AG08395 (cell line): ENCODE measurements at places on chromosomes 4 and X.

DNA sequence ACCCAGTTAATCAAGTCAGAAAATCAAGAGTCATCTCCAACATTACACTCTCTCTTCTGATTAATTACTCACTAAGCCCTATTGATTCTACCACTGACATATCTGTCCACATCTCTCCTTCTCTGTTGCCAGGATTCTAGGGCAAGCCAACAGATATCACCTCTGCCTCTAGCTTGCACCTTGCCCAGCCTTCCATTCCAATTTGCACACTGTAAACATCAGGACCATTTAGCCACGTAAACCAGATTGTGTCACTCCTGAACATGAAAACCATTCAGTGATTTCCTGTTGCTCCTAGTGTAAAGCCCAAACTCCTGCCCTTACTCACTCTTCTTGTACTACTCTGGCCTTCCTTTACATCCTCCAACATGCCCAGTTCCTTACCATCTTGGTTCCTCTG is 68.0 kb upstream of the PLS3 start:
- no peak for DNase-seq

GRCh38 chr4:177239878-177240277 is 69.8 kb upstream of the NEIL3 start:
- no peak for DNase-seq

GRCh38 chr4:128286474-128287058 is 1.0 kb downstream of the PGRMC2 start:
- peak; percentile 46 for DNase-seq

GRCh38 chr4:16297003-16297402 is 70.7 kb upstream of the TAPT1 start:
- DNase-seq: peak; percentile 7

GRCh38 chr4:135186002-135186401 is 984.4 kb upstream of the PABPC4L start:
- DNase-seq: no peak

GRCh38 chrX:132425744-132426318 is 63.0 kb downstream of the MBNL3 start:
- no peak for DNase-seq

GRCh38 chr4:10151182-10151581 is 34.6 kb upstream of the WDR1 start:
- no peak for DNase-seq

- DNase-seq: peak; percentile 72
Measured at GRCh38 chrX:2500091-2500802, 529 bp downstream of the DHRSX start.

DNA sequence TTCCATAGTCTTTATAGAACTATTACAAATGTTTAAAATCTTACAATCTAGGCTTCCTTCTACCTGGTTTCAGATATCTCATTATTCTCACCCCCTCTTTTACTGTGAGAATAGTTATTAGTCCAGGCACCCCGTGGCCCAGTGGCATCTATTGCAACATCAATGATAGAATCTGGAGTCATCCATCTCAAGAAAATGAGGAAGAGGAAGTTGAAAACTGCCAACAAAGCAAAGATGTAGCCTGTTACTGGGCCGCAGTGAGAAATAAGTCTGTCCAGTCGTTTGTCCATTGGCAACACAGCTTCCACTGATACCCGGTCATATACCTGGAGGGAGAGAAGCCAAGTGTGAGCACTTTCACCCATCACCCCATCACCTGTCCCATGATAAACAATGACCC is 6.0 kb upstream of the ASB11 start:
- no peak for DNase-seq

DNA sequence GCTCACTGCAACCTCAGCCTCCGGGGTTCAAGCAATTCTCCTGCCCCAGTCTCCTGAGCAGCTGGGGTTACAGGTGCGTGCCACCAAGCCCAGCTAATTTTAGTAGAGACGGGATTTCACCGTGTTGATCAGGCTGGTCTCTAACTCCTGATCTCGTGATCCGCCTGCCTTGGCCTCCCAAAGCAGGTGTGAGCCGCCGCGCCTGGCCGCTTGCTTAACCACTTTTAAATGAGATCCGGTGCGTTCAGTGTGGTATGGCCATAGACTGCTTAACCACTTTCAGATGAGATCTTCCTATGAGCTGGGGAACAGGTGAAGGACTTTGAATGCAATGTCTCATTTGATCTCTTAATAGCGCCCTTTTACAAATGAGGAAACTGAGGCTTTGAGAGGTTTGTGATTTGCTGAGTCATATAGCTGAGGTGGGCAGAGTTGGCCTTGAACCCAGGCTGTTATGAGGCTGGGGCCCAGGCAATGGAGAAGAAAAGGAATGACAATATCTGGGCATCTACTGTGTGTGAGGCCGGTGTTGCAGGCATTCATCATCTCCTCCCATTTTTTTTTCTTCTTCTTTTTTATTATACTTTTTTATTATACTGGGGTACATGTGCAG is 41.9 kb upstream of the NSG1 start:
- DNase-seq: no peak
